BJ (cell line): ENCODE measurements at places on chromosomes 13 and 19. TPM values are rescaled to one million over a fixed set of nuclear protein-coding genes. Genes with fewer than 3 reads are reported as not detected.
A peak's percentile ranks its signal among the peaks of the same experiment; 100 is the strongest.

- no peak for DNase-seq
Measured at GRCh38 chr13:25775986-25776385, 275.8 kb downstream of the SHISA2 start.

DNA sequence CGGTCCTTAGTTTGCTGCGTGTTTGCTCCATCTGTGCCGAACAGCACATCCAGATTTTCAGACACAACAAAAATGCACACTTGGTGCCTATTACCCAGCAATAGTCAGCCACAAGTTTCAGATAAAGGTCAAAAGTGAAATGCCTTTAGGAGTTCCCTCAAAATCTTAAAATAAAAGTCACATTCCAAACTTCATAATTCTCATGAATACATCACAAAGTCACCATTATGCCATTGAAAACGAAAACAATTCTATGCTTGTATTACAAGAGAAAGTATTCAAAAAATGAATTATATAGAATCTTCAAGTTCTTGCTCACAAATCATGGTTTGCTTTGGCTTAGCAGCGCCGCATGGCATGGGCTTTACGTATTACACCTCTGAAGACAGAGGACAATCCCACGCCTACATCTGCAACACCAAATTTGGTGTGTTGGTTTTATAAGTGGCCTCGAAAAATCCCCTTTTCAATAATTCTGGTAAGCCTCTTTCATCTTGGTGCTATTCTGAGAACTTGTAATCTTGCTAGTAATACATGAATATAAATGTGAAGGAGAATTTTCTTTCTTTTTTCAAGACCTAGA lies 26.6 kb downstream of the COL4A1 start:
- no peak for DNase-seq

GRCh38 chr13:39108783-39109182 lies 70.5 kb downstream of the NHLRC3 start:
- DNase-seq: no peak

GRCh38 chr19:37932985-37933936 lies 26.3 kb downstream of the SIPA1L3 start:
- DNase-seq: no peak

DNA sequence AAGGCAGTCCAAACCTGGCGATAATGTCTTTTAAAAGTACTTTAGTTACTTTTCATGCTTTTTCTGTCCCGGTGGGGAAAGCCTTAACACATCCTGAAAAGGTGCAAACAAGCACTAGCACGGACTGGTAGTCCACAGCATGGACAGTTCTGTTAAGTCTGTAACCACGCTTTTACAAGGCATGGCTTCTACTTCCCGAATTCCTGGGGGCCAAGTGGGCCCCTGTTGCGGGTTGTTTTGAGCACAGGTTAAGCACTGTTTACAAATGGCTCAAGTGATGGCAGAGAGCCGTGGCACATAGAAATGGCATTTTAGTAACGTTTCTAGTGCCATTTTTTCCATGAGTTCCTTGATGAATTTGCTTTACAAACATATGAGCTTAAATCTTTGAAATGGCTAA lies 37.6 kb downstream of the ZNF493 start:
- DNase-seq: no peak

- DNase-seq: no peak
Measured at GRCh38 chr13:106302011-106302410, 233.5 kb downstream of the EFNB2 start.

- DNase-seq: no peak
Measured at GRCh38 chr13:114066956-114067355, 65.5 kb downstream of the RASA3 start.

DNA sequence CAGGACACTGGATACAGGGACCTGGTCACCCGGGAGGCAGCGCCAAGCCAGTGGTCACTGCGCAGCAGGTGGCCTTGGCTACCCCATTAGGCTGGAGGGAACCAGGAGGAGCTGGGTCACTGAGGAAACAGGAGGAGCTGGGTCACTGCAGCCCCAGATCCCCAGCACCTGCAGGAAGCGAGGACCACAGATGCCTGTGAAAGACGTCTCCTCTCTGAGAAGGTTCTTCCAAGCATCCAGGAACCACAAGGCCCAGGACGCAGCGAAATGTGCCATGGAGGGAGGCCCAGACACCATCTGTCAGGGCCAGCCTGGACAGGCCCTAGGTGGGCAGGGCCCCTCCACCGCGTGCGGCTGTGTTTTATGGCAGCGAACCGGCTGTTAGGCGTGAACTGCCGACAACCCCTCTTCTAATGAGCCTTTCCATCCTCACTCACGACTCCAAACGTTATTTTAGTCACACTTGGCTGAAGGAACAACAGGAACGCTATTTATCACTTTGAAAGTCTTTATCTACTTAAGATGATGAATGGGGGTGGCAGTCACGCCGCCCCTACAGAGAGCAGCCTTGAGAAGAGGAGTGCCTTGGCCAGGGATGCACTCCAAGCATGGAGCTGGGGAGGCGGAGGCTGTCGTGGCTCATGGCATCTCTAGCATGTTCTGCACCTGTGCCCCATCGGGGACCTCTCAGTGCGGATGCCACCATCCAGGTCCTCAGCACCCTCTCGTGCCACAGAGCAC lies 53.3 kb downstream of the CEBPG start:
- DNase-seq: no peak

DNA sequence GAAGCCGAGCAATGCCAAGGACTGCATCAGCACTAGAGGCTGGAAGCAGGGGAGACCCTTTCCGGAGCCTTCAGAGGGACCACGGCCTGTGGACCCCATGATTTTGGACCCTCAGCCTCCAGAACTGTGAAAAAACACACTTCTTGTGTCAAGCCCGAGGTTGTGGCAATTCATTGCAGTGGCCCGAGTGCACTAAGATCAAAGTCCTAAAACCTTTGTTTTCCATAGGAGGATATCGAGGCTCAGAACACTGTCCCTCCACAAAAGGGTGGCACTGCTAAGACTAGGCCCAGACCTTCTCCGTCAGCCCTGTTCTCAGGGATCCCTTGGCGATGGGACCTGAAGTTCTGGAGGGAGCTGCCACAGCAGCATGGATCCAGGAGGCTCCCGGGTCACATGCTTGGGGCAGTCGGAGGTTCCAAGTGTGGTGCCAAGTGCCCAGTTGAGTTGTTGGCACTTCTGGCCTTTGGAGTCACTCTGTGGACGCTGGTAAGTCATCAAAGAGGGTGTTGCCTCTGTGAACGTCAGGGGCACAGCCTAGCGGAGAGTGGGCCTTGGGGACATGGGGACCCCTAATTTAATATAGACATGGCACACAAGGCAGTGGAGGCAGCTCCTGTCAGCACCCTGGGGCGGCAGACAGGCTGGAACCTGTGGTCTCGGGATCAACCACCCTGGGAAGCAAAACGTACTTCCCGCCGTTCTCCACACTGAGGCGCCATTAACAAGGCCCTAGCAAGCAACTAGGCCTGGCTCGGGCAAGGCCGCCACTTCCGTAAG lies 199.2 kb downstream of the COL4A1 start:
- DNase-seq: no peak

DNA sequence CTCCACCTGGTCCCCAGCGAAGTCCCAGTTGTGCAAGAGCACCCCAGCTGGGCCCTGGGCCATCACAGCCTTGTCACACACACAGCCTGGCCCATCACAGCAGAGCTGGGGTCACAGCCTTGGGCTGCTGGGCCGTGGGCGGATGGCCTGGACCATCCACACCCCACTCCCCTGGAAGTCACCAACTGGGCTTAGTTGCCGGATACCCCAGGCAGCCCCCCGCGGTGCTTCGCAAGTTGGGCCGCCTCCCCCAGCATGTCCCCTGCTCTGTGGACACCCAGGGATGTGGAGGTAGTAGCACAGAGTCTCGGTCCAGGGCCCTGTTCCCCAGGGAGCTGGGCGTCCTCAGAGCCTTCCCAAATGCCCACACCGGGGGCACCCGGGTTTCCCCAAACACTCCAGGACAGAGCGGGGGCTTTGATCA lies 4.5 kb upstream of the ZNF554 start:
- DNase-seq: no peak

- peak; percentile 34 for DNase-seq
Measured at GRCh38 chr13:44068737-44069136, 189.0 kb downstream of the LACC1 start.

Gene IGFLR1
- polyA plus RNA-seq: 1.1 and 1.9 TPM in 2 replicates

Gene CYP2A7
- polyA plus RNA-seq: not detected in 2 replicates

Gene FOXA3
- polyA plus RNA-seq: not detected in 2 replicates

Gene NLRP4
- polyA plus RNA-seq: not detected in 2 replicates

Gene ATP8B3
- 2.7 and 4.6 TPM in 2 replicates for polyA plus RNA-seq

Gene GPR180
- polyA plus RNA-seq: 2.4 and 4.7 TPM in 2 replicates

Gene DLEU7
- polyA plus RNA-seq: not detected in 2 replicates
